ENCODE measurements at places on chromosomes 16 and 17.
A peak's percentile ranks its signal among the peaks of the same experiment; 100 is the strongest.

- DNase-seq, result no peak
Observed at GRCh38 chr17:67649891-67650290, 67.8 kb upstream of the NOL11 start.

DNA sequence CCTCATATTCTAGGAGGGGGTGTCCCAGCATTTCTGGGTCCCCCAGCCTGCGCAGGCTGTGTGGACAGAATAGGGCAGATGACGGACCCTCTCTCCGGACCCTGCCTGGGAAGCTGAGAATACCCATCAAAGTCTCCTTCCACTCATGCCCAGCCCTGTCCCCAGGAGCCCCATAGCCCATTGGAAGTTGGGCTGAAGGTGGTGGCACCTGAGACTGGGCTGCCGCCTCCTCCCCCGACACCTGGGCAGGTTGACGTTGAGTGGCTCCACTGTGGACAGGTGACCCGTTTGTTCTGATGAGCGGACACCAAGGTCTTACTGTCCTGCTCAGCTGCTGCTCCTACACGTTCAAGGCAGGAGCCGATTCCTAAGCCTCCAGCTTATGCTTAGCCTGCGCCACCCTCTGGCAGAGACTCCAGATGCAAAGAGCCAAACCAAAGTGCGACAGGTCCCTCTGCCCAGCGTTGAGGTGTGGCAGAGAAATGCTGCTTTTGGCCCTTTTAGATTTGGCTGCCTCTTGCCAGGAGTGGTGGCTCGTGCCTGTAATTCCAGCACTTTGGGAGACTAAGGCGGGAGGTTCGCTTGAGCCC lies 11.6 kb downstream of the STH start:
- DNase-seq, result no peak

DNA sequence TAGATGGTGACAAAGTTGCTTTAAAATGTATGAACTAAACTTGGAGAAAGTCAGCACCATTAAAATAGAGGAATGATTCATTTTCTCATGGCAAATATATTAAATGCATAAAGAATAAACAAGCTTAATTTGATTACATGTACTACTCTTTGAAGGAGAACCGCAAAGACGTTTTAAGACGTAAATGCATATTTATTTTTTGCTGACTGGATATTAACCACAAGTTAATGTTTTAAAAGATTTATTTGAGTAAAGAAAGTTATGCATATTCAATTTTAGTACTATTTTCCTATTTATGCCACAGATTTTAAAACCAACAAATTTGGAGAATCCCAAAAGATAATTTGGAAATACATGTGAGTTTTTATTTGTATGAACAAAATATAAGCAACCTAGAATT lies 1121.9 kb downstream of the CDH8 start:
- DNase-seq, result no peak

GRCh38 chr16:30623536-30624283 lies 13.5 kb upstream of the ZNF689 start:
- DNase-seq, result no peak

GRCh38 chr17:80374039-80374731 lies 40.8 kb upstream of the ENDOV start:
- DNase-seq, result no peak

DNA sequence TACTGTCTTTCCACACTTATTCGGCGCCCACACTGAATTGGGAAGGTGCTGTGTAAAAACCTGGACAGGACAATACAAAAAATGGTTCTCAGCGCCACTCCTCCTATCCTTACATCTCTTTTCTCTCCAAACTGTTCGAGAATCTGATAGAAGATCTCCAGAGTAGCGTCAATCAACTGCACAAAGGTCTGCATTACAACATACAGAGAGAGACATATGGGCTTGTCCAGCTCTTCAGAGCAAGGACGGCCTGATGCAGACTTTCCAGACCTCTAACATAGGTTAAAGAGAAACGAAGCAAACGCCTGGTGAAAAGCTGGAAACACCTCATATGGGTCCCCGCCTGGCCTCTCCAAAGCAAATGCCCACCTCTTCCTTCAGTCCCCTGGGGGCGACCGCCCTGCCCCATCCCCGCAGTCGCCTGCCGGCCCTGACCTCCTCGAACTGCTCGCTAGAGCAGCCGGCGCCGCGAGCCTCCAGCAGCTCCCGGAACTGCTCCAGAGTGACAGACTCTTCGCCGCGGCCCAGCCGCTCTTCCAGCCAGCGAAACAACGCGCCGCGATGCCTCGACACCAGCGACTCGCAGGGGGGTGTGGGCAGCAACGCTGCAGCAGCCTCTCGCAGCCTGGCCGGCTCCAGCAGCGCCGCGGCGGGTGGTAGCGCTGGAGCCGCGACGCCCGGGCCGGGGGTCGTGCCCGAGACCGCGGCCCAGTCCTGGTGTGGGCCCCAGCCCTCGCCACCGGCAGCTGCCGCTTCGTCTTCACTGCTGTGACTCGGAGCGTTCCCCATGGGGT lies 526 bp downstream of the ZZEF1 start:
- no peak for DNase-seq

DNA sequence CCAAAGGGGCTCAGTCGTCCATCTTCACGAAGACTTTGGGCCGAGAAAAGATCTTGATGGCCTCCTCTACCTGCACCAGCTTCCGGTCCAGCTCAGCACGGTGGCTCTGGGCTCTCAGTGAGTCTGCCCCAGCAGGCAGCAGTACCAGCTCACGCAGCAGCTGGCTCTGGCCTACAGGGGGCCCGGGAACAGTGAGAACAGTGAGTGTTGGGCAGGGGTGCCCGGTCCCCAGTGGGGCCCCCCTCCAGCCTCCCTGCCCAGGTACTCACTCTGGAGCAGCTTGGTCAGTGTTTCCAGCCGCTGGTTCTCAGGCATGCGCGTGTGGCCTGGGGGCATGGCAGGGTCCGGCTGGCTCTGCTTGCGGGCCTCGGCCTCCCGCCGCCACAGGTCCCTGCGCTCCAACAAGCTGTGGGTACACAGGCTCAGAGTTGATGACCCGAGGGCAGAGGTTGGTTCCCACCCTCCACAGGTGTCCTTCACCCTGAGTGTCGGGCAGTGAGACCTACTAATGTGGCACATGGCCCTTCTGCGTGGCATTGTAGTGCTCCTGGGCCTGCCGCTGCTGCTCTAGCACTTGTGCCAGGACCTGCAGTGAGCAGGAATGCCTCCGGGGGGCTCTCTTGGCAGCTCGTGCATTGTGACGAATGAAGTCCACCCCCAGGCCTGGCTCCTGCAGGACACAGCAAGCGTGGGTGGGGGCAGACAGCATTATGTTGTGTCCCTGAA lies 2.6 kb downstream of the PARD6A start:
- DNase-seq, result peak; percentile 37

GRCh38 chr16:71172481-71173207 lies 57.9 kb downstream of the HYDIN start:
- no peak for DNase-seq

- no peak for DNase-seq
Observed at GRCh38 chr17:71111460-71111859, 942.1 kb downstream of the KCNJ2 start.

GRCh38 chr16:1211451-1212268 lies 13.4 kb downstream of the TPSG1 start:
- DNase-seq, result no peak

- no peak for DNase-seq
Observed at GRCh38 chr17:10200016-10200415, 1.6 kb upstream of the GAS7 start.

DNA sequence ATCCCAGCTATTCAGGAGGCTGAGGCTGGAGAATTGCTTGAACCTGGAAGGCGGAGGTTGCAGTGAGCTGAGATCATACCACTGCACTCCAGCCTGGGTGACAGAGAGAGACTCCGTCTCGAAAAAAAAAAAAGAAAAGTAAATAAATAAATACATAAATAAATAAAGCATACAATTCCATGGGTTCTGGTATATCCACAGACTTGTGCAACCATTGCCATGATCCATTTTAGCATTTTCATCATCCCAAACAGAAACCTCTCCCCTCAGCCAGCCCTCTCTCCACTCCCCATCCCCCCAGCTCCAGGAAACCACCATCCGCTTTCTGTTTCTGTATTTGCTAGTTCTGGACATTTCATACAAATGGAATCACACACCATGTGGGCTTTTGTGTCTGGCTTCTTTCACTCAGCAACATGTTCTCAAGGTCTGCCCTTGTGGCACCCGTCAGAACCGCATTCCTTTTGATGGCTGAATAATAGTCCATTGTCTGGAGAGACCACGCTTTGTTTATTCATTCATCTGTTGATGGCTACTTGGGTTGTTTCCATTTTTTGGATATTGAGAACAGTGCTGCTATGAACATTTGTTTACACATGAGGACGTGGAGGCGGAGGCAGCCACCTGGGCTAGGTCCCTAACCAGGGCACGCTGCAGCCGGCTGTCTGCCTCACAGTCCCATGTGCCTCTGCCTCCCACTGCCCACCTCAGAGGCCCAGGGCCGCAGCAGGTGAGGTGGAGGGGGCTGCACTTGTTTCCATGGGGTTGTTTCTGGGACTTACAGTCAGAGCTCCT lies 76.2 kb downstream of the NT5M start:
- DNase-seq, result no peak

DNA sequence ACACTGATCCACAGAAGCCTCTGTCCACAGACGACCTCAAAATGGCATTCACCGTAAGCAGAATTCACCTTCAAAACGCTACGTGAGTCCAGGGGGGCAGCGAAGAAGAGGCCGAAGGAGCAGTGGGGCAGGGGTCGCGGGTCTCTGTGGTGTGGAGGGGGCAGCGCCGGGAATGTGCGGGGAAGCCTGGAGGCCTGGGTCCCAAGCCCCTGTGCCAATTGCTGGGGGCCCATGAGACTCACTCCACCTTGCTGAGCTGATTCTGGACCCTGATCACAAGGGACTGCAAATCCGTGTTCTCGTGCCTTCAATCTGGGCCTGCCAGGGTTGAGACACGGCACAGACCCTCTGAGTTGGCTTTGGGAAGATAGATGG lies 43.3 kb upstream of the SMPD3 start:
- DNase-seq, result no peak

- no peak for DNase-seq
Observed at GRCh38 chr17:55723488-55723848, 804 bp upstream of the TMEM100 start.

GRCh38 chr16:47018223-47018891 lies 44.9 kb upstream of the DNAJA2 start:
- peak; percentile 93 for DNase-seq
